ENCODE measurements at places on chromosomes 1 and 21. TPM values are rescaled to one million over a fixed set of nuclear protein-coding genes. Genes with fewer than 3 reads are reported as not detected.

TRAF3IP3 gene
- not detected for total RNA-seq

DNA sequence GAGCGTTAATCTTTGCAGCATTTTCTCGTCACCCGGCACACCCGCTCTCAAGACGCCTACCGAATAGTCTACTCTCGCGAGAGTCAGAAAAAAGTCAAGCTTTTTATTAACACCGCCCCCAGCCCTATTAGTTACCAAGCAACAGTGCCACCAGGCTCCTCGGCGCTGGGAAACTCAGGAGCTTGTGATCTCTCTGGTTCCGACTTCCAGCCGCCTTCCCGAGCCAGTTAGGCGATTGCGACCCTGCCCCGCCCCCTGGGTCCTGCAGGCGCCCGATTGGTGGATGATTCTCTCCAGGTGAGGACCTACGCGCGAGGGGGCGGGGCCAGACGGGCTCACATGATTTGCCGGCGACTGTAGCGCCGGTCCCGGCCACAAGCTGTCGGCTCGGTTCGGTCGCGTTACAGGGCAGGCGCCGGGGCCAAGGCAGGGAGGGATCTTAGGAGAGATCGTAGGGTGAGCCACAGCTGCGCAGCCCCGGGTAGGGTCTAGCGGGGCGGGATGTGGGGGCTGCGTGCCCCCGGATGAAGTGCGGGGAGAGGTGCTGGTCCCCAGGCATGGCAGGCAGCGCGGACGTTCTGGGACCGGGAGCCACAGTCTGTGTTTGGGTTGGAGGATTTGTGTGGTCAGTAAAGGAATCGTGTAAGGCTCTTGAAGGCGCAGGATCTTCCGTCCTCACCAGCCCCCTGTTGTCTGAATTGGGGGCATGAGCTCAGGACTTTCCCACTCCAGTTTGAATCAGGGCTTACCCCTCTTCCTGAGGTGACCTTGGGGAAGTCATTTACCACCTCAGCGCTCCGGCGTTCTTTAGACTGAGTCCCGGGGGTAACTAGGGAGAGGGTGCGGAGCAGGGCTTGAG is at the start of gene PFKFB2:
TSS of gene PFKFB2 (plus strand) at position 365 of the 859 bp plus-strand sequence. CDS start 1,443 bp downstream, outside the sequence.
- H3K27me3 ChIP-seq = no peaks in the 10 kb centered on the region
- peak within 1 kb of the TSS; percentile 93 for H3K4me3 ChIP-seq
- H3K27ac ChIP-seq = peak within 1 kb of the TSS; percentile 92
- peak; percentile 99 for DNase-seq
- peaks cover 26% of the 10 kb centered on the region for H3K4me1 ChIP-seq

DNA sequence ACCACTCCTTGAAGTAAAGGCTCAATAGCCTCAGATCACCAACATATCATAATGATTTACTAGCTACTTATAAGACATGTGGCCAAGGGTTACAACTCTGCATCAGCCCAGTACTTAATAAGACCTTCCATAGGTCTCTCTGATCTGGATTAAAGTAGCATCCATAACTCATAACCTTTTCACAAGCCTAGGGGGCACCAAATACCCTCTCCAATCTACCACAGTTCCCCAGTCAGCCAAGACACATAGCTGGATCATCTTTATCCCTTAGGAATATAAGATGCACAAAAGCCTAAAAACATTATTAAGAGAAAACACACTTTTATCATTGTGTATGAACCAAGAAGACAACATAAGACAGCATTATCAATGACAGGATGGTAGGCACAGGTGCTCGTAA is 22.1 kb downstream of the SSX2IP start:
- H3K4me3 ChIP-seq = no peak overlapping the region
- no peaks in the 10 kb centered on the region for H3K4me1 ChIP-seq
- H3K27ac ChIP-seq = no peak overlapping the region
- H3K36me3 ChIP-seq = peaks cover 7% of the 10 kb centered on the region
- no peaks in the 10 kb centered on the region for H3K27me3 ChIP-seq

DNA sequence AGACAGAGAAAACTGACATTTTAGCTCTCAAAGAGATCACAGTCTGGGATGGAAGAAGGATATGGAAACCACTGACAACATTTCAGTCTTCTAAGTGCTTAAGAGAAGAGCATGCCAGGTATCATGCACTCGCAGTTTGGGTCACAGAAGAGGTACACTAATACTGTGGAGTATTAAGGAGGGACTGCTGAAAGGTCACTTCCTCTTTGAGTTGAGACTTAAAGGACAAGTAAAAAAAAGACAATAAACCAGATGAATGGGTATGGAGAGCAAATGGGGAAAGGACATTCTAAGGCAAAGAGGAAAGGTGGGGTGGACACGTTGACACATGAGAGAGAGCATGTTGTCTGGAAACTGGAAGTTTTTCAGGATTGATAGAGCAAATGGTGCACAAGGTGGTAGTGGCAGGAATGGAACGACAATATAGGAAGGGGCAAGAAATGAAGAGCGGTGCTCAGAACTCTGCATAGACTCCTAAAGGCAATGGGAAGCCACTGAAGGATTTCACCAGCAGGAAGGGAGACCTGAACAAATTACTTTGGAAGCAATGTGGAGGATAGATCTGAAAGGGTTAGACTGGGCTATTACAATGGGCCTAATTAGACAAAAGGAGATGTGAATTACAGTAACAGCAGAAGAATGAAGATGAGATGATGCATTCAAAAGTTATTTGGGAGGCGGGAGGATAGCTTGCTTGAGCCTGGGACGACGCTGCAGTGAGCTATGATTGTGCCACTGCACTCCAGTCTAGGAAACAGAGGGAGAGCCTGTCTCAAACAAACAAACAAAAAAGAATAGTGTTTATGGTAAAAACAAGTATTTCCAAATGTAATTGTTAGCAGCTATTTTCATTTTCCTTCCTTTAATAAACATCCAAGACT is 11.1 kb downstream of the DIPK1A start:
- no peaks in the 10 kb centered on the region for H3K27me3 ChIP-seq
- no peak for DNase-seq
- peaks cover 26% of the 10 kb centered on the region for H3K4me1 ChIP-seq
- no peak overlapping the region for H3K4me3 ChIP-seq

DNA sequence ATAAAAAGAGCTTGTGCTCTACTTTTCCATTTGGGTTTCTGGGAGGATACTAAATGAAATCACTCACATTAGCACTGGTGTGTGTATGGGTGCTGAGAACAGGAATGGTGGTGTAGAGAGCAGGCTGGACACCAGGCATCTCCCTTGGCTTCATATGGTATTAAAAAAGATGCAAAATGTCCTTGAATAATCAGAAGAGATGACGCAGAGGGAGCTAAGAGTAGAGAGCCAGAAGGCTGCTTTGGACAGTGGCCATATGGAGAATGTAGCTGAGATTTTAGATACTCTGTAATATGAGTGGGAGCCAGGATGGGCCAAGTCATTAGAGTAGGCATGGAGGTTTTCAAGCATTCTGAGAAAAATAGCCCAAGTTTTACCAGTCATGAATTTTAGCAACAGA is 112.3 kb upstream of the ZRANB2 start:
- H3K27ac ChIP-seq = no peak overlapping the region
- no peaks in the 10 kb centered on the region for H3K27me3 ChIP-seq
- DNase-seq = no peak
- no peaks in the 10 kb centered on the region for H3K4me1 ChIP-seq
- H3K36me3 ChIP-seq = no peaks in the 10 kb centered on the region

- H3K36me3 ChIP-seq = no peaks in the 10 kb centered on the region
- H3K27ac ChIP-seq = no peak overlapping the region
- H3K4me3 ChIP-seq = no peak overlapping the region
- no peaks in the 10 kb centered on the region for H3K27me3 ChIP-seq
- no peak for DNase-seq
Observed at GRCh38 chr1:205142102-205142469, 20.3 kb upstream of the RBBP5 start.

DNA sequence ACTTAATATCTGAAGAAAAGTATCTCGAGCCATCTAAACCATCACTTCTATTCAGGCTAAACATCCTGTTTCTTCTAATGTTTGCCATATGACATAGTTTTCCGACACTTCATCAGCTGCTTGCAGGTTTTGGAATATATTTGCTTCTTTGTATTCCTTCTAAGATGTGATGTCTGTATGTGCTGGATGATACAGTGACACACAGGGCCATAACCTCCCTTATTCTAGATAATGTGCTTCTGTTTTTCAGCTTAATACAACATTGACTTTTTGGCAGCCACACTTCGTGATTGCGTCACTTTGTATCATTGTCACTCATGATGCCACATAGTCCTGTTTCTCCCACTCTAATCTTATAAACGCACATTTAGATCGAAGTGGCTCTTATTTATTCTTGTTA is 156.3 kb downstream of the CRB1 start:
- no peak overlapping the region for H3K27ac ChIP-seq
- DNase-seq = no peak
- H3K27me3 ChIP-seq = no peaks in the 10 kb centered on the region

DNA sequence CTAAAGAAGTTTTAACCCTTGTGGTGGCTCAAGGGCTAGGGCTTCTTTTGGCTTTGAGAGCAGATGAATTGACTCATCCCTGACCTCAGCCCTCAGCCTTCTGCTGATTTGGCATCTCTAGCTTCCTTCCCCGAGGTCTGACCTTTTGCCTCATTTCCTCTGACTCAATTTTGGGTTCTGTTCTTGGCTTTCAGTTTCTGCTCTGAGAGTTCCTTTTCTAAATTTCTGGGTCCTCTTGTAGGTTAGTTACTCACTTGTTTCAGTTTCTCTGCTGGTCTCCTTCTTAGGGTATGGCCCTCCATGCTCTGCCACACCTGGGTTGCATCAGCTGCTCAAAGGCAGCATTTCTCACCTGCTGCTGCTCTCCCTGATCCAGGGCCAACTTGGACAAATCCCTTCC is 19.4 kb downstream of the PDE4B start:
- H3K27me3 ChIP-seq = no peaks in the 10 kb centered on the region
- peak; percentile 52 for DNase-seq
- H3K27ac ChIP-seq = peak overlapping the region; percentile 76
- H3K4me1 ChIP-seq = peaks cover 15% of the 10 kb centered on the region
- peak overlapping the region; percentile 30 for H3K4me3 ChIP-seq
- H3K36me3 ChIP-seq = no peaks in the 10 kb centered on the region

All from PC-9 (cell line).